ENCODE measurements at places on chromosomes 12 and 14. TPM values are rescaled to one million over a fixed set of nuclear protein-coding genes. Genes with fewer than 3 reads are reported as not detected.

Gene ACSM4
- not detected for total RNA-seq

Gene PLEKHG7
- not detected for total RNA-seq

Gene HOXC4
- total RNA-seq, result 2.3 TPM

Gene RPS6KA5
- total RNA-seq, result 2.4 TPM

Gene AMN
- total RNA-seq, result 0.44 TPM

Gene EMP1
- total RNA-seq, result 217 TPM

Gene ARHGEF25
- total RNA-seq, result 1.2 TPM

Gene FAM186B
- total RNA-seq, result 0.32 TPM

Gene VRTN
- total RNA-seq, result not detected

Gene CLEC9A
- not detected for total RNA-seq

Gene ZNF839
- 10.2 TPM for total RNA-seq

Gene KRT75
- total RNA-seq, result 7.5 TPM

Gene SRSF5
- 178 TPM for total RNA-seq

Gene ISCA2
- total RNA-seq, result 31.2 TPM

Gene DAO
- not detected for total RNA-seq

Gene GLIPR1L2
- 0.41 TPM for total RNA-seq

Gene LTBP2
- 78.2 TPM for total RNA-seq

Gene TAS2R50
- 0.11 TPM for total RNA-seq

Gene PMEL
- total RNA-seq, result 1.3 TPM

Gene ASCL4
- total RNA-seq, result not detected

Gene OR6C68
- total RNA-seq, result not detected

Gene ERBB3
- 13.3 TPM for total RNA-seq

Gene PLXNC1
- total RNA-seq, result 0.18 TPM

Gene RNASE13
- not detected for total RNA-seq

Gene FAR2
- total RNA-seq, result 12.9 TPM

Gene ASPG
- 0.14 TPM for total RNA-seq

Gene KRT71
- total RNA-seq, result not detected

Gene MUCL1
- total RNA-seq, result not detected

Gene LPAR5
- total RNA-seq, result 13.4 TPM

Gene SLC17A8
- not detected for total RNA-seq

Gene CLEC6A
- total RNA-seq, result not detected

Gene ACACB
- 3.2 TPM for total RNA-seq

Gene CLEC1B
- total RNA-seq, result not detected

Gene SRGAP1
- total RNA-seq, result 14.7 TPM

Gene GEMIN2
- 18.3 TPM for total RNA-seq
